Femur (tissue), 1 donor: ENCODE measurements at places on chromosomes 6 and 20.
A peak's percentile ranks its signal among the peaks of the same experiment; 100 is the strongest.

DNA sequence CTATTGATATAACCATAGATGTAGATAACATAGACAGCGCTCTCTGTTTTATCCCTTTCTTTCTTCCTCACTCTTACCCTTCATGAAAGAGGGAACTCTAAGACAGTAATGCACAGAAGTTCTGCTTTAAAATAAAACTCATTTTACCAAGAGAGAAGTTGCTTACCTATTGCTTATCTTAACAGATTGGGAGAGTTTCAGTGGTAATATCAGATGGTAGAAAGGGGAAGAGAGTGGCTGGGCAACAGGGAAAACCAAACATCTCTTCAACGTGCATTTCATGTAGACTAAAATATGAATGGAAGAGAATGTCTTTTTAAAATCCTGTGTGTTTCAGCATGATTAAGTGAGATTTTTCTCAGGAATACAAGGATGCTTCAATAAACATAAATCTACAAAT lies 45.3 kb upstream of the SIRPG start:
- no peak for DNase-seq

DNA sequence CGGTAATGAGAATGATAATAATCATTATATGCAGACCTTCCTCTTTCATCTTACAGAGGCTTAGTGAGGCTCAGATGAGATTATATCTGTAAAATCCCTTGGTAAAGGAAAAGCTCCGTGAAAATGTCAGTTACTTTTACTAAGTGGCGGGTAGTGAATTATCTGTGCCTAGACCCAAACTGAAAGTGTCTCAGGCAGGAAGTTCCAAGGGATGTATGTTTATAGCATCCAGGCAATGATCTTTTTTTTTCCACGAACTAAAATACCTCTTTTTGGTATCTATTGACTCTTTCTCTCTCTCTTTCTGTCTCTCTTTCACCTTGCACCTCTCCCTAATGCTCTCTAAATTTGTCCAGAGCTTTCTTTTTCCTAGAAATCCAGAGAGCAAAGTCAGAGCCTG lies 5.0 kb downstream of the TCF21 start:
- DNase-seq = no peak

- no peak for DNase-seq
Measured at GRCh38 chr6:69888482-69889233, 22.3 kb downstream of the COL19A1 start.

DNA sequence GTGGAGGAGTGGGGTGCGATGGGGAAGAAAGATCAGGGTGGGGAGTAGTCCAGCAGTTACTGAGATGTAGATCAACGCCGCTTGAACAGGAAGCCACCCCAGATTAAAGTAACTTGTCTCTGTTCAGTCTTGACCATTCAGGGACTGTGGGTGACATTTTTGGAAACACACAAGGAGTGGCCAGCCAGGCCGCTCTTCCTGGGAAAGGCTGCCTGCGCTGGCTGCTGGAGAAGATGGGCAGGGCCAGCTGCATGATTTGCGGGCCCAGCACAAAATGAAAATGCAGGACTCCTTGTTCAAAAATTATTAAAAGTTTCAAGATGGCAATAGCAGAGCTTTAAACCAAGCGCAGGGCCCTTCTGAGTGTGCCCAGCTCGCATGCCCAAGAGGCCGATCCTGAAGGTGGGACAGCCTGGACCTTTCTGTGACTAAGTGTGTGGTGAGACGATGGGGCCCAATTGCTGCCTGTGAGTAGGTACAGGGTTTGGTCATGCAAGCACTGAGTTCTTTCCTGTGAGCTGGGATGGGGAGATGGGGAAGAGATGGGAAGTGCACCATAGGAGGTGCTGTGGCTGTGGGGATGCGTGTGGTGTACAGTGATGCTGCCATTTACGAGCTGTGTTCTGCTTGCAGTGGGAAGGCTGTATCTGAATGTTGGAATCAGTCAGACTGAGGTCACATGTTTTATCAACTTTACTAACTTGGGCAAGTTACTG lies 51.3 kb downstream of the DAAM2 start:
- DNase-seq = no peak

DNA sequence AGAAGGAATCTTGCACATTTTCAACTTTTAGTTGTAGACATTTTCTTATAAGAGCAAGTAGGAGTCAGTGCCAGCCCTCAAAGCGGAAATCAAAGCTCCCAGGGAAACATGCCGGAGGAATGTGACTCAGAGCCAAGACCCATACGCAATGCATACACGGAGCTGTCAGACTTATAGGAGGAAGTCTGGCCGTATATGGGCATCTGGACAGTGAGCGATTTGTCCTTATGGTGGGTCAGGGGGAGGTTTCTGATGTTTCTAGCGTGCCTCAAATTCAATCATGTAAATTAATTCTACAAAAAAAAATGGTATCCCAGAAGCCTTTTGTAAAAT lies 3.6 kb upstream of the CCN2 start:
- peak; percentile 94 for DNase-seq

GRCh38 chr6:41531016-41531415 lies 15.2 kb upstream of the FOXP4 start:
- no peak for DNase-seq

GRCh38 chr6:44725070-44725469 lies 337.6 kb downstream of the CDC5L start:
- DNase-seq = no peak
